GM13977 (cell line): ENCODE measurements at places on chromosomes 13 and 19.

- DNase-seq, result no peak
Observed at GRCh38 chr13:48976576-48977285, 1.0 kb downstream of the FNDC3A start.

DNA sequence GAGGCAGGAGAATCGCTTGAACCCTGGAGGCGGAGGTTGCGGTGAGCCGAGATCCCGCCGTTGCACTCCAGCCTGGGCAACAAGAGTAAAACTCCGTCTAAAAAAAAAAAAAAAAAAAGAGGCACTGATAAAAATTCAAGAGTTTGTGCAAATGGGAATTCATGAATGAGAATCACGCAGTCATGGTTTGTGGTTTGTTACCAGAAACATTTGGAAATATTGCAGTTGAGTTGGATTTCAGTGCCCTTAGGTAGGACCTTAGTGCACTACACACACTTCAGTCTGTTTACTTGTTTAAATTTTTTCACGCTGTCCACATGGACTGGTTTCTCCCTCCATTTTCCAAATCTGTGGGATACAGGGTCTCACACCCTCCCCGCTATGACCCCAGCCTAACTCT is 28.4 kb downstream of the ZNF844 start:
- DNase-seq, result no peak

- DNase-seq, result no peak
Observed at GRCh38 chr19:31874313-31874712, 471.1 kb upstream of the ZNF507 start.

DNA sequence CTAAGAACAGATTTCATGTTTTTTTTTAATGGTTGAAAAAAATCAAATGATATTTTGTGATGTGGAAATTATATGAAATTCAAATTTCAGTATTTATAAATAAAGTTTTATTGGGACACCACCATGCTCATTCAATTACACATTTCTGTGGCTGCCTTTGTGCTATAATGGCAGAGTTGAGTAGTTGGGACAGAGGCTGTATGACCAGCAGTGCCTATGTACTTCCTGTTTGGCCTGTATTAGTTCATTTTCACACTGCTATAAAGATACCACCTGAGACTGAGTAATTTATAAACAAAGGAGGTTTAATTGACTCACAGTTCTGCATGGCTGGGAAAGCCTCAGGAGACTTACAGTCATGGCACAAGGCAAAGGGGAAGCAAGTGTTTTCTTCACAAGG is 33.6 kb downstream of the AKAP11 start:
- no peak for DNase-seq

DNA sequence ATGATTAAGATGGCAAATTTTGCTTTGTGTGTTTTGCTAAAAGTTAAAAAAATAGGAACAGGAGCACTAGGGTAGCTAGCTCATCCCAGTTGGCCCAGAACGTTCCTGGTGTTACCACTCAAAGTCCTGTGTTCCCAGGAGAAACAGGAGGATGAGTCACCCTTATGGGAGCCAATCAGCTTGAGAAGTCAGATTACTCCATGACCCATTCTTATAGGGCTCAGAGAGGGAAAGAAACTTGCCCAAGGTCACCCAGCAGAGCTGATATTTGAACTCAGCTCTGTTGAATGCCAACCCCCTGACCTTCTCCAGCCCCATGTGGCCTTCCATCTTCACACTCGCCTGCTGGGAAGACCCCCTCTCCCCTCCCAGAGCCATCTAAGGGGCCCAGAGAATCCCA is 13.0 kb downstream of the NMRK2 start:
- no peak for DNase-seq

GRCh38 chr19:57978586-57979289 is 4.4 kb upstream of the C19orf18 start:
- no peak for DNase-seq

- no peak for DNase-seq
Observed at GRCh38 chr13:53237696-53238095, 209.1 kb downstream of the OLFM4 start.

DNA sequence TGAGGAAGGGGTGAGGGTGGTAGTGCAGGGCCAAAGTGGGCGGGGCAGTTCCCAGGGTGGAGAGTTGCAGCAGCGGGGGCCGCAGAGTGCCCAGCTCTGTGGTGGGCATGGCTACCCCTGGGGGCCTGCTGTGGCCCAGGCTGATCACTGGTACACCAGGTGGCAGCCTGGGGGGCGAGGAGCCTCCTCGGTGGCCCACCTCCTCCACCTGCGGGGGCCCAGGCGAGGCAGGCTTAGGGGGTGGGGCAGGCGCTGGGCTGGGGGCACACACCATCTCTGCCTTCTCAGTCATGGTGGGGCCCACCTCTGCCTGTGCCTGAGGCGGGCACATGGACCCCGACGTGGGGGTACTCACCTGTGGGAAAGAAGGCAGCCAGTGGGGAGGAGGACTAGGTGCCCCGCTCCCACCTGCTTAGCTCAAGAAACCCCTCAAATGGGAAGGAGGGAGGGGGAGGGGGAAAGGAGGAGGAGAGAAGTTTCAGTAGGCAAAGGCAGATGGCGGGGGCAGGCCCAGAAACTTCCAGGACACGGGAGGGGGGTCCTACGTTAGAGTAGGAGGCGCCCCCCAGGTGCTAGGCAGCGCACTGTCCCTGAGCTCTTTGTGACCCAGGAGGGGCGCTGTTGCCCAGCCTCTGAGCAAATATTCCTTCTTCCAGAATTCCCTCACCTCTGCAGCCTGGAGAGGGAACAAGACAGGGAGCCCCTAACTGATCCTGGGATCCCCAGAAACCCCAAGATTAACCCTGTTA is 1.6 kb downstream of the LYL1 start:
- DNase-seq, result no peak

GRCh38 chr13:48527955-48528354 is 4.9 kb downstream of the RCBTB2 start:
- DNase-seq, result no peak
